ENCODE measurements at places on chromosomes 3 and 15.
A peak's percentile ranks its signal among the peaks of the same experiment; 100 is the strongest.

GRCh38 chr15:65370885-65371284 is 6.9 kb downstream of the IGDCC3 start:
- DNase-seq = no peak

GRCh38 chr3:189165092-189165612 is 6.6 kb upstream of the TPRG1 start:
- no peak for DNase-seq

- DNase-seq = peak; percentile 55
Observed at GRCh38 chr15:44719293-44719999, 8.1 kb downstream of the B2M start.

DNA sequence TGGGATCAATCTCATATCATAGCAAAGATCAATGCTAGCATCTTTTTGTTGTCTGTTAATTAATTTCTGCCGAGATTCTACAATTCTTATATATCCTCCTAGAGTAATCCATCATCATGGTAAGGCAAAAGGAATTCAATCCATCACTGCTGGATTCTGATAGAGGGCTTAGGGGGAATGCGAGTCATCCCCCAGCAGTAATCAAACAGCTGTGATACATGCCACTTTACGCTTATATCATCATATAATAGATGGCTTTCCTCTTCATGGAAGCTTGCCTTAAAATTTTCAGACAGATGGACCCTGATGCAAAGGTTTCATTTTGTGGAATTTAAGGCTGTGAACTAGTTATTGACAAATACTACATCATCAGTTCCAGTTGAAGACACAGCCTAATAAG is 645.9 kb downstream of the CADM2 start:
- no peak for DNase-seq

DNA sequence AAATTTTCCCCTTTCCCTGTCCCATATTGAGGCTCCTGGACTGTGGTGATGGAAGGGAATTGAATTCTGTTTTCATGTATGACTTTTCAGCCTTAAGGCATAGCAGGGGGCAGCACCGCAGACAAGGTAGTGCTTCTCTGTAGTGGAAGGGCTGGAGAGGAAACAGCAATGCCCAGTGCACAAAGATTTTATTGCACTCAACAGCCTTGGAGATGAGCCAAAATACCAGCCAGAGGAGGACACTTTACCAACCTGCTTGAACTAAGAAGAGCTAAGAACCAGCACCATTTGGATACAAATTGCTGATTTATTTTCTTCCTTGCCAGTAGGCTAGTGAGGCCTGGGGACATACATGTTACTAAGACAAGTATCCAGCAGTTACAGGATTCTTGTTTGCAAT is 98.7 kb downstream of the KCNMB2 start:
- DNase-seq = no peak

DNA sequence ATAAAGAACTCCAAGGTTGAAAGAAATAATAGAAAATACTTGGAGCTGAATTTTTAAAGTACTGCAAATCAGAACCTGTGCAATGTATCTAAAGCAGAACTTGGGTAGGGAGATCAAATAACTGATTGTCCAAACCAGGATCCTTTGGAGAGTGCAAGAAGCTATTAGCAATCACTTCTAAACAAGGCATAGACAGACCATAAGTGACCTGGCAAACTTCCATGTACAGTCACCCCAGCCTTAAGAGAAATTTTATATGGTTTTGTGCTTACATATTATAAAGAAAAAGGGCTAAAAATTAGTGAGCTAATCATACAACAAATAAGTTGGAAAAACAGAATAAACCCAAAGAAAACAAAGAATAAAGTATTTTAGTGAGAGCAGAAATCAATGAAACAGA is 35.2 kb downstream of the ETV5 start:
- no peak for DNase-seq

- peak; percentile 25 for DNase-seq
Observed at GRCh38 chr3:10594915-10595314, 89.5 kb upstream of the ATP2B2 start.

DNA sequence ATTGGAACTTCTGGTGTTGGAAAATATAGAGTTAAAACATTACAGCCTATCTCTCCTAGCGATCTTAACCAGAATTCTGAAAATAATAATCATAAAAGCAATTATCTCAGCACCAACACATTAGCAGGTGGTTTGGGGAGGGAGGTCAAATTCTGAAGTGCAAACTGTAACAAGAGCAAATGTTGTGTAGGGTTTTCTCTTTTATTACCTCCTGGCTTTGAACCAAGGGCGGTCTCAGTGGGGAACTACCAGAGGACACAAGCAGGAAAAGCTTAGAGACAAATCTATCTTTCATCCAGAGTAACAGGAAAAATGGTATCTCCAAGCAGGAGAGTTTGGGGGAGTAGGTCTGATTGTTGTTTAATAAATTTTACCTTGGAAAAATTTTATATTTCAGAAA is 5.5 kb upstream of the ARRDC4 start:
- no peak for DNase-seq

DNA sequence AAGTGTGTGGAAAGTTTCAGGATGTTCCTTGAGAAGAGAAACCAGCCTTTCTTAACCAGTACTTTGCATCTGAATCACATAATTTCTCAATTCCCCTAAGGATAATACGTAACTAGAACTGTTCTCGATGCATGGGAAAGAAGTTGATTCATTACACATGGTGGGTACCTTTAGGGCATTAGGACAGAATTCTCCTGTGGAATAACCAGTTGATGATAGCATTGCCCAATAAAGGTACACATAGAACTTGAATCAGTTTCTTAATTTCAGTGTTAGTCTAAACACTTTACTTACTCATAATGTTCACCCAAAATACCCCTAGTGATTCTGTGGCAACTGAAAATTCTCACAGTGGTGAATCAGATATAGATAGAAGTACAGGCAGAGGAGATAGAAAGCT is 1030.9 kb downstream of the ROBO1 start:
- DNase-seq = no peak

DNA sequence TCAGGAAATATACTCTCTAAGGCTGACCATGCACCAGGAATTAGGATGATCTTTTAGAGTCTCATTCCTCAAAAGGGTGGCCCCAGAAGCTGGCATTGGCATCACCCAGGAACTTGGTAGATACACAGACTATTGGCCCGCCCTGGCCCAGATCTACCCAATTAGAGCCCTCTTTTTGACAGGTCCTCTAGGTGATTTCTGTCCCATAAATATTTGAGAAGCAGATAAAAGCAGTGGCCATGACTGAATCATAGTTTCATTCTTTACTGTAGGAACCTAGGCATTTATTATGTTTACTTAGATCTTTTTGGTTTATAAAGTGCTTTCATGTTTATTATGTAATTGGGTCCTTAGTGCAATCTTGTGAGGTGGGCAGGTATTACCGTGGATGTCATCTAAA is 7.6 kb downstream of the TLNRD1 start:
- DNase-seq = no peak

DNA sequence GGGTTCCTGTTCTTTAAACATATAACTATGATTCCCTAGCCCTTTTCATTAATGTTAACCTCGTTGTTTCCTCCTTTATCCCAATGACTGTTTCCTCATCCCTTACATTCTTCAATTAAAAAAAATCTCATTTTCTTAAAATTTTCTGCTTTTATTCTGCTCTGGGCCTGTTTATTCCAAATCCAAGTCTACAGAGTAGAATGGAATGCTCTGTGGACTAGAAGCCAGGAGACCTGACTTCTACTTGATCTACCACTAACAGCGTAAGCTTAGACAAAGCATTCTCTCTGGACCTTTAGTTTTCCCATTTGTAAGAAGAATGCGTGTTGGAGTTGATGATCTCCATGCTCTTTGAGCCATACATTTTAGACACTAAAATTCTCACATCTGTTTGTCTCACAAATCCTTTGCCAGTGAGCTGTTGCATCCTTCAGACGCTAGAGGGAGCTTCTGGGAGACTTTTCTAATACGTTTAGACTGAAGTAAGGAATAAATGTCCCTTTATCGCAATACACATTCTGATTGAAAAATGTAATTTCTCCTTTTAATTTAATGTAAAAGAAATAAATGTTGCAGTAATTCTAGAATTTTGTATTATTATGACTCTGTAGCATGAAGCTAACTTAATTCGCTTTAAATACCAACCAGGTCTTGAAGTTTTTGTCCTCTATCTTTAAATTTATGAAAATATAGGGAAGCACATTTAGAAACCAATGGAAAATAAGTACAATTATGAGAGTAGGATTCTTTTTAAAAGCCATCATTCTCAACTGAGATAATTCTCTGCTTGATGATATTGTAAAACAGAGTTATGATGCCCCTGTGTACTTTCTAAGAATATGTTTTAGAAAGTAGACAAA is 21.7 kb upstream of the GMNC start:
- DNase-seq = no peak

GRCh38 chr15:70487387-70487740 is 276.0 kb downstream of the UACA start:
- DNase-seq = no peak

GRCh38 chr15:59339252-59339672 is 33.4 kb downstream of the MYO1E start:
- DNase-seq = no peak

GRCh38 chr15:90684281-90684680 is 32.9 kb upstream of the BLM start:
- no peak for DNase-seq

DNA sequence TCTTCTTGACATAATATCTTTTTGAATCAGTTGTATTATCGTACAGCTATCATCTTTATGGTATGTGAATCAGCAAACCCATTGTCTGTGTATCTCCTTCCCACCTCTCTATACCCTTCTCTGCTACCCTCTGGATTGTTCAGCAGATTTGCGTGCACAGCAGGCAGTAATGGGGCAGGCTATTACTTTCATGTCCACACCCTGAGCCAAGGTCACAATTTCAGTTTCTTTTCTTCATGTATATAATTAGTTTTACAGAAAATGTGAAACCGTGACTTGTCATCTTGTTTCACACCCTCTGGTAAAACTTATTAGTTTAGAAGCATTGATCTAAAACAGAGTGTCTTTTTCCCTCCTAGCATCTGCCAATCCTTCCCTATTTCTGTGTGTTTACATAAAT is 770.4 kb upstream of the SEMA6D start:
- no peak for DNase-seq

- no peak for DNase-seq
Observed at GRCh38 chr15:83208367-83208661, 691 bp upstream of the HDGFL3 start.

DNA sequence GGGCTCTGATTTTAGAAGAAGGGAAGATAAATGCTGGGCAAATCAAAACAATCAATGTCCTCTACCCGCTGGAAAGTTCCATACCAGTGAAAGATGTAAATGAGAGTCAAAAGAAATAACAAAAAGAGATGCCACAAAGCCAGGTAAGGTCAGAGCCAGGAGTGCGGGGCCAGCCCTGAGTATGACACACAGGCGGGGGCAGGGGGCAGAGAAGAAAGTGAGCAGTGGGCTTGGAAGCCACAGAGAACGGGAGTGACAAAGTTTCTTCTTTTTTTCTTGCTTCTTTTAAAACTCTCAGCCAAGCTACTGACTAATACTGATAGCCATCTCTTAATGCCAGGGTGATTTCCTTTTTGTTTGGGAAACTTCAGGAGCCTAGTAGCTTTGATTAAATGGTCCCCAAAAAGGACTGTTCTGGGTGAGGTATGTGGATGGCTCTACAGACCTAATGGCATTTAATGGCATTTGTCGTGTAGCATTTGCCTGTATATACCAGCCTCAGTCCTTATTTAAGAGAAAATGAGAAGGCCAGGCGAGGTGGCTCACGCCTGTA is 23.1 kb upstream of the TSEN2 start:
- no peak for DNase-seq

GRCh38 chr15:41323611-41324010 is 8.8 kb downstream of the OIP5 start:
- DNase-seq = no peak

GRCh38 chr3:27792869-27793268 is 70.7 kb upstream of the EOMES start:
- DNase-seq = no peak

DNA sequence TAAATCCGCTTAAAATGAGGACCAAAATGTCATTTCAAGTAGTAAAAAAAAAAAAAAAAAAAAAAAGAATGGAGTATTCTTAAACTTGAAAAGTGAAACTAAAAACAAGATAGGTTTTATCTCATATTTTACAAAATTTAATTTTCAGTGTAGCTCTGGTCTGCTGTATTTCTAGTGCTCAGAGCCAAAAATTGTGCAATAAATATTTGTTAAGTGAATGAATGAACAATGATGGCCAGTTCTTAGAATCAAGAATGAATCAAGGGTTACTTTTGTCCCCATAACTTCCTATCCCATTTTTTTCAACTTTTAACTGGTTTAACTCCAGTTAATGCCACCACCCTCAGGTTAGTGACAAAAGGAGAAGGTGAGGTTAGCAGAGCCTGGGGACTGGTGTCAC is 214.4 kb downstream of the ABHD5 start:
- no peak for DNase-seq

DNA sequence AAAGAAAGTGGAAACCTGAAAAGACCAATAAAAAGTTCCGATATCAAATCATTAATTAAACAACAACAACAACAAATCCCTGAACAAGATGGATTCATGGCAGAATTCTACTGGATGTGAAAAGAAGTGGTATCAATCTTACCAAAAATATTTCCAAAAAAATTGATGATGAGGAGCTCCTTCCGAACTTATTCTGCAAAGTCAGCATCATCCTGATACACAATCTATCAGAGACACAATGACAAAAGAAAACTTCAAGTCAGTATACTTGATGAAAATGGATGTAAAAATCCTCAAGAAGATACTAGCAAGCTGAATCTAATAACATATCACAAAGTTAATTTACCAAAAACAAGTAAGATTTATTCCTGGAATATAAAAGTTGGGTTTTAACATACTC is 881.8 kb downstream of the SI start:
- DNase-seq = no peak

GRCh38 chr3:151989621-151990020 is 116.2 kb downstream of the SUCNR1 start:
- no peak for DNase-seq

GRCh38 chr15:35557012-35557411 is 11.0 kb upstream of the DPH6 start:
- no peak for DNase-seq

- DNase-seq = no peak
Observed at GRCh38 chr3:192275741-192276355, 451.5 kb downstream of the FGF12 start.

All from stimulated activated CD4-positive, alpha-beta T cell treated with anti-CD3 and anti-CD28 coated beads, Interleukin-12 subunit alpha, Interleukin-12 subunit beta, amount 100 ng/mL, for 24 hours (primary cell).